ENCODE measurements at places on chromosomes 12 and 14. TPM values are rescaled to one million over a fixed set of nuclear protein-coding genes. Genes with fewer than 3 reads are reported as not detected.

The HNF1A gene
- total RNA-seq: 4.0 TPM

The SLC17A8 gene
- total RNA-seq: 0.03 TPM

The LRRC23 gene
- total RNA-seq: 18.3 TPM

The CLEC4D gene
- total RNA-seq: not detected

The TMEM119 gene
- 0.06 TPM for total RNA-seq

The CD163 gene
- not detected for total RNA-seq

The C1QL4 gene
- 6.6 TPM for total RNA-seq

The CFAP73 gene
- total RNA-seq: not detected

The KRT73 gene
- total RNA-seq: not detected

The C14orf93 gene
- 2.4 TPM for total RNA-seq
